GM13977 (cell line): ENCODE measurements at places on chromosomes 13 and 19.

DNA sequence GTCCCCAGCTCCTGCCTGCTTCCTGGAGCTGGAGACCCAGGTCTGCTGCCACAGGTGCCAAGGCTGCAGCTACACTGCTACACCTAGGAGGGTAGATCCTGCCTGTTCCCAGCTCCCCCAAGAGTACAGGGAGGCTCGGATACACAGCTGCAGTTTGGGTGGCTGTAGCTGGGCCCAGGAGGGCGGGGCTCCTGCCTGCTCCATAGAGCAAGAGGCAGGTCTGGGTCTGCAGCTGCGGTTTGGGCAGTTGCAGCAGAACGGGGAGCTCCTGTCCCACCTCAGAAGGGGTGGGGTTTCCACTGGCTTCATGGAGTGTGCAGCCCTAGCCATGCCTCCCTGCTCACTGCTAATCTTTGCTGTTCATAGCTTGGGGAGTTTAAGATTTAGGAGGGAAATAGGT is 199.0 kb downstream of the NUFIP1 start:
- no peak for DNase-seq

GRCh38 chr13:51801631-51802099 is 2.3 kb downstream of the DHRS12 start:
- DNase-seq: no peak

DNA sequence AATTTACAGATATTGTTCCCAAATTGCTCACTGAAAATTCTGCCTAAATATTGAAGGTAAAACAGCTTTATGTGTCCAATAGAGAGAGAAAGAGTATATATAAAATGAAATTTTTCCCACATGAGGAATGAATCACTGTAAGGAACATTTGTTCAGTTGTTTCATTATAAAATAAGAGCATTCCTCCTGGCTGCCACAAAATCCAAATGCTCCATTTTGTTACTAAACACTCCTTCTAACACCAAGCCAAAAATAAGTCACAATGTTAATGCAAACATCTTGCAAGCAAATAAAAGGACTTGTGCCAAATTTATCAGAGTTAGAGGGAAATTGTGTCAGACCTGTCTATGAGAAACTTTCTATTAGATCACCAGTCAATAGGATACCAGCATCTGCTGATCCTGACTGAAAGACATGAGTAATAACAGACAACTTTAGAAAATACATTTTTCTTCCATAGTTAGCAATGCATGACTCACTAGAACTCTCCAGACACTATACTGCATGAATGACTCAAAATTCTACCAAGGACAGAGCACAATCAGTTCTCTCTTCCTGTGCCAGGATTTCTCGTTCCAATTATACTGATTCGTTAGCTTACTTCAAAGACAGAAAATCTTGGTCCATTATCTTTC is 83.5 kb upstream of the FNDC3A start:
- DNase-seq: peak; percentile 17

- DNase-seq: no peak
Observed at GRCh38 chr19:291006-291521, at the start of gene PLPP2. Gene PLPP2, minus strand, starts transcription at chr19:291403. Its CDS starts 67 bp downstream, at chr19:291336.

DNA sequence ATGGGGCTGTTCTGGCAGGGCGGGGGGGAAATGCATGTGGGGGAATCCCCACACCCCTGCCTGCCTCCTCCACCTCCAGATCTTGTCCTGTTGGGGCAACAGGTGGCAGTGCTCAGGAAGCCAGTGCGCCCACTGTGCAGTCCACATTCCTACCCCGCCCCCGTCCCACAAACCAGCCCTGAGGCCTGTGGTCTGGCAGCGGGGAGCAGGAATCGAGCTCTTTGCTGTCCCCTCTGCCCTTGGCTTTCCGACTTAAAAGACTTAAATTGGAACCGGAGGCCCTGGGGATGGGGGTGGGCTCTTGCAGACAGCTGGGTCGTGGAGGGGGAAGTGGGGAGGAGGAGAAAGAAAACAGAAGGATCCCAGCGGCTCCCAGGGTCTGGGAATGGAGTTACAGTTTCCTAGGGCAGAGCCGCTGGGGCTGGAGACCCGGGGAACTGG is 4.3 kb downstream of the NANOS3 start:
- no peak for DNase-seq

GRCh38 chr19:55669418-55670279 is 5.4 kb upstream of the EPN1 start:
- no peak for DNase-seq

DNA sequence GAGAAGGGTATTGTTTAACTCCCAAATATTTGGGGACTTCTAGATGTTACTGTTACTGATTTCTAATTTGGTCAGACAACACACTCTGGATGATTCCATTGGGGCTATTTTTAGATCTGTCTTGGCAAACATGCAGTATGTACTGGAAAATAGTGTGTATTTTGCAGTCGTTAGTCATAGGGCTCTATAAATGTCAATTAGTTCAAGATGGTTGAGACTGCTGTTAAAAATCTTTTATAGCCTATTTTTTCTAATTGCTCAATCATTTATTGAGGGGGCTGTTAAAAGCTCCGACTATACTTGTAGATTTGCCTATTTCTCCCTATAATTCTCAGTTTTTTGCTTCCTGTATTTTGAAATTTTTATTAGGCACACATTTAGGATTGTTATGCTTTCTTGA is 31.4 kb downstream of the PPP5C start:
- no peak for DNase-seq

DNA sequence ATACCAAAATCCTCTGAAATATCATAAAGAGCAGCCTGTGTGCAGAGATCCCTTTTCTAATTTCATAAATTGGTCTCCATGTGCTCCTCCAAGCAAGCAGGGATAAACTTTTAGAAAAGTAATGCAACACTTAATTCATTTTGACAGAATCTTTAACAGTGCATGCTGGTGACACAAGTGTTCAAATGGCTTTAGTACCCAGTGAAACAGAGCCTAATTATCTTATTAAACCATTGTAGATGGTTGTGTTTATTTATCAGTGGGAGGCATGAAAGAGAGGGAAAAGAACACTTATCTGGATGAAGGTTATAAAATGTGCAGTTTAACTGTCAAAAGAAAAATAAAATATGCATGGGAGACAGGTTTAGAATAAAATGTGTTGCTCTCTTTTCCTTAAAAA is 945.0 kb upstream of the PCDH20 start:
- DNase-seq: no peak
